Activated CD8-positive, alpha-beta memory T cell treated with anti-CD3 and anti-CD28 coated beads for 1 hour (primary cell): ENCODE measurements at places on chromosomes 13 and 19.

- no peak for DNase-seq
Measured at GRCh38 chr19:43674183-43674582, 4.2 kb upstream of the PLAUR start.

- no peak for DNase-seq
Measured at GRCh38 chr19:35843676-35844481, 8.4 kb downstream of the NPHS1 start.

- DNase-seq = no peak
Measured at GRCh38 chr13:46473806-46474205, 79.2 kb upstream of the LRCH1 start.

DNA sequence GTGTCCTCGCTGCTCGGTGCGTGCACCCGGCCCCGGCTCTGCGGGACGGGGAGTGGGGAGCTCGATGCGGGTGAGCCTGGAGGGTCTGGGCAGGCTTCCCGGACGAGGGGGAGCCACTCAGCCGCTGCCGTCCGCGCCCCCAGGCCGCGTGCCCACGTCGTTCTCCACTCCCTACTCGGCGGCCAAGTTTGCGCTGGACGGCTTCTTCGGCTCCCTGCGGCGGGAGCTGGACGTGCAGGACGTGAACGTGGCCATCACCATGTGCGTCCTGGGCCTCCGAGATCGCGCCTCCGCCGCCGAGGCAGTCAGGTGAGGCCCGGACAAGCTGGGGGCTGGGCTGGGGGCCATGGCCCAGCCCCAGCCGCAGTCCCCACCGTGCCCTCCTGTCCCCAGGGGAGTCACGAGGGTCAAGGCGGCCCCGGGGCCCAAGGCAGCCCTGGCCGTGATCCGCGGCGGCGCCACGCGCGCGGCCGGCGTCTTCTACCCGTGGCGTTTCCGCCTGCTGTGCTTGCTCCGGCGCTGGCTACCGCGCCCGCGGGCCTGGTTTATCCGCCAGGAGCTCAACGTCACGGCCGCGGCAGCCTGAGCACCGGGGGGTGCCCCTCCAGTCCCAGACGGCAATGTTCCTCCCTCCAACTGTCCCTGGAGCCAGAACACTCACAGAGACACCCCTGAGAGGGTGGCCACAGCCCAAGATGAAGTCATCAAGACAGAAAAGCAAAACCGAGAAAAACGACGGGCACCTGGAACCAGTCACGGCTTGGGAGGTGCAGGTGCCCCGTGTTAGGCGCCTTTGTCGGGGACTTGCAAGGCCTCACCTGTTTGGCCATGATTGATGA, 2.5 kb upstream of the RPL36 start:
- no peak for DNase-seq

DNA sequence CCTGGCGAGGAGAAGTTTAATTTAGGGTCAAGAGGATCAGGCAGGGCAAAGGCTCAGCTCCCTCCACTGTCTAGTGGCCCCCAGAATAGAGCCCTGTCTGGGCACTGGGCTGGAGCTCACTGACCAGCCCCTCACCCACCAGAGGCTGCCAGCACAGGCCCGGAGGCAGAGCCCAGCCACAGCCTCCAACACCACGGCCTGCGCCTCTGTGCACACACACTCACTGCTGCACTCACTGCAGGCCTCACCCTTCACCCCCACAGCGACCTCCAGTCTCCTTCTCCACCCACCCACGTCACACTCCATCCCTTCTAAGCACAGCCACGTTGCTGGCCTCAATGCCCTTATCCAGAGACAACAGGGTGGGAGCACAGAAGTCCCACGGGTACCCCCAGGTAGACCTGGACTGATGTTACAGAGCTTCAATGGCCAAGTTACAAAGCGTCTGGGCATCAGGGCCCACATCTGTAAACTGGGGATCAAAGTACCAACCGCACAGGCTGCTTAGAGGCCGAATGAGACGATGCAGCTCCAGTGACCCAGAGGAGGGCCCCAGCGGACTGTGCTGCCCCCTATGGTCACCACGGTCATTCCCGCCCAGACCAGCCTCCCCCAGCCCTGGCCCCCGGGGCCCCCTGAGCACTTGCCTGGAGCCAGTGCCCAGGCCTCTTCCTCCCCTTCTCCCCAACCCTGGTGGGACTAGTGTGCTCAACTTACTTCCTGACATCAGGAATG, 4.5 kb upstream of the PRKD2 start:
- no peak for DNase-seq
